ENCODE measurements at places on chromosomes 6 and 20. TPM values are rescaled to one million over a fixed set of nuclear protein-coding genes. Genes with fewer than 3 reads are reported as not detected.

Gene GCNT2
- polyA plus RNA-seq: 5.6 TPM

Gene GJA10
- not detected for polyA plus RNA-seq

DNA sequence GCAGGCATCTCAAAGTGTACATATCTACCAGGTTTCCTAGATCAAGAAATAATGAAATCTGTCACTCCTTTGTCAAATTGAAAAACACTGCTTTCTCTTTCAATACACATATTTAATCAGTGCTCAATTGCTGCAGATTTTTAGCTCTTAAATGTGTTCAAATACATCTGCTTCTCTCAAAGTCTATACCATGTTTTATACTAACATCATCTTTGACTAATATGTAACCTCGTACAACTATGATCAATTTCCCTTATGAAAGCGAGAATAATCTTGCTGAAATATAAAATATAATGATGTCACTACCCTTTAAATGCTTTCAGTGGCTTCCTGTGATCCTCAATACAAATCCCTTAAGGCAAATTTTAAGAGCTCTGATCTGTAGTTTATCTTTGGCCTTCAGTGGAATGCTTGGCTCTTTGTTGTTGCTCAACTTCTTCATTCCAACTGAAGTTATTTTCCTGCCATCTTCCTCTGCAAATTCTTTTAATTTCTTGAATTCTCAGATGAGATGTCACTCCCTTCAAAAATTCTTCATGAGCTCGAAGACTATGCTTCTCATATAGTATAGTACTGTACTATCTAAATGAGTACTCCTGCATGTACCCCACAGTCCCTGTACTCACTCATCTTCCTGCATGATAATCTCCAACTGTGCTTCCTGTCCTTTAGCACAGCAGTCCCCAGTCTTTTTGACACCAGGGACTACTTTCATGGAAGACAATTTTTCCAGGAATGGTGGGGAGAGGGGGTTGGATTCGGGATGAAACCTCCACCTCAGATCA lies 545.1 kb upstream of the GJE1 start:
- no peak overlapping the region for H3K27ac ChIP-seq
- no peaks in the 10 kb centered on the region for H3K4me1 ChIP-seq
- H3K27me3 ChIP-seq: no peaks in the 10 kb centered on the region
- no peaks in the 10 kb centered on the region for H3K36me3 ChIP-seq
- DNase-seq: no peak

DNA sequence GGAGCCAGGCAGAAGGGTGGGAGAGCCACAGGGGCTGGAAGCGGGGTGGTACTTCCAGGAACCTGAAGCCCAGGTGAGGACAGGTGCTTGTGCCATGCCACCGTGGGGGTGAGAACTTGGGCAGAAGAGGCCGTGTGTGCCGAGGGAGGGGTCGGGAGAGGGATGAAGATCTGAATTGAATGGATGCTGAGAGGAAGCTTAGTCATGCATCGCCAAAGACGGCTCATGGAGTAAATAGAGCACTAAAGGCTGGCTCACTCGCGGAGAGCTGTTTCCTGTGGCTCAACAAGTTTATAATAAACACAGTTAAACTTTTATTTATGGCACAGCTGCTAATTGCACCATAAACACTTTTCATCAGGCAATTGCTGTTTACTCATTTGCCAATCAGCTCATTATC lies 21.7 kb upstream of the MYT1 start:
- H3K4me1 ChIP-seq: no peaks in the 10 kb centered on the region
- peaks cover 3% of the 10 kb centered on the region for H3K27me3 ChIP-seq
- H3K4me3 ChIP-seq: no peak overlapping the region

GRCh38 chr6:118758946-118759345 lies 107.6 kb upstream of the CEP85L start:
- no peaks in the 10 kb centered on the region for H3K4me1 ChIP-seq
- H3K27ac ChIP-seq: no peak overlapping the region
- no peak for DNase-seq
- no peak overlapping the region for H3K4me3 ChIP-seq

GRCh38 chr20:5786930-5787795 lies 37.0 kb downstream of the SHLD1 start:
- DNase-seq: no peak
- H3K4me1 ChIP-seq: peaks cover 7% of the 10 kb centered on the region
- H3K36me3 ChIP-seq: no peaks in the 10 kb centered on the region
- no peak overlapping the region for H3K4me3 ChIP-seq

- H3K27ac ChIP-seq: no peak overlapping the region
- H3K4me1 ChIP-seq: no peaks in the 10 kb centered on the region
- H3K36me3 ChIP-seq: no peaks in the 10 kb centered on the region
- H3K27me3 ChIP-seq: peaks cover 86% of the 10 kb centered on the region
- DNase-seq: no peak
These were observed 1.1 kb downstream of the PAX1 start for GRCh38 chr20:21706261-21707195.

GRCh38 chr20:60494476-60494875 lies 536.3 kb downstream of the CDH26 start:
- no peak overlapping the region for H3K4me3 ChIP-seq
- H3K4me1 ChIP-seq: peaks cover 21% of the 10 kb centered on the region
- no peaks in the 10 kb centered on the region for H3K36me3 ChIP-seq
- H3K27me3 ChIP-seq: no peaks in the 10 kb centered on the region
- H3K27ac ChIP-seq: no peak overlapping the region
- no peak for DNase-seq

- no peak for DNase-seq
- H3K36me3 ChIP-seq: peaks cover 20% of the 10 kb centered on the region
- H3K27ac ChIP-seq: no peak overlapping the region
These were observed 8.2 kb upstream of the UBE2V1 start for GRCh38 chr20:50120935-50121693.

DNA sequence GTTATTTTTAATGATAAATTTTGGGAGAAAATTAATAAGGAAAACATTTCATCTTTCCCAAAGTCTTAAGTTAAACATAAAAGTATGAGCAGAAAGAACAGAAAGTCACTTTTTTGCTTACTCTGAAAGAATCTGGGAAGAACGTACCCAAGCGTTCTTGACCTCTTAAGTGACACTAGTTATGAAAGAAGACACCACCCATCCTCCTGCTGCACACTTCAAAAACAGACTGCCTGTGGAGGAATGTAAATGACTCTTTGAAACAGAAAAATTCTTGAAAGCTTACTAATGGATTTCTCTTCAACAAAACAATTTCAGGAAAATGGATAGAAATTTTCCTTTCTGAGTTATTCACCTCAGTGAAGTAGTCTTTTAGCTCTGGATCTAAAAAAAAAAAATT lies 227.7 kb downstream of the MEI4 start:
- DNase-seq: no peak
- no peaks in the 10 kb centered on the region for H3K27me3 ChIP-seq
- H3K4me1 ChIP-seq: no peaks in the 10 kb centered on the region
- H3K36me3 ChIP-seq: no peaks in the 10 kb centered on the region
